ENCODE measurements at places on chromosomes 5 and 9.
A peak's percentile ranks its signal among the peaks of the same experiment; 100 is the strongest.

DNA sequence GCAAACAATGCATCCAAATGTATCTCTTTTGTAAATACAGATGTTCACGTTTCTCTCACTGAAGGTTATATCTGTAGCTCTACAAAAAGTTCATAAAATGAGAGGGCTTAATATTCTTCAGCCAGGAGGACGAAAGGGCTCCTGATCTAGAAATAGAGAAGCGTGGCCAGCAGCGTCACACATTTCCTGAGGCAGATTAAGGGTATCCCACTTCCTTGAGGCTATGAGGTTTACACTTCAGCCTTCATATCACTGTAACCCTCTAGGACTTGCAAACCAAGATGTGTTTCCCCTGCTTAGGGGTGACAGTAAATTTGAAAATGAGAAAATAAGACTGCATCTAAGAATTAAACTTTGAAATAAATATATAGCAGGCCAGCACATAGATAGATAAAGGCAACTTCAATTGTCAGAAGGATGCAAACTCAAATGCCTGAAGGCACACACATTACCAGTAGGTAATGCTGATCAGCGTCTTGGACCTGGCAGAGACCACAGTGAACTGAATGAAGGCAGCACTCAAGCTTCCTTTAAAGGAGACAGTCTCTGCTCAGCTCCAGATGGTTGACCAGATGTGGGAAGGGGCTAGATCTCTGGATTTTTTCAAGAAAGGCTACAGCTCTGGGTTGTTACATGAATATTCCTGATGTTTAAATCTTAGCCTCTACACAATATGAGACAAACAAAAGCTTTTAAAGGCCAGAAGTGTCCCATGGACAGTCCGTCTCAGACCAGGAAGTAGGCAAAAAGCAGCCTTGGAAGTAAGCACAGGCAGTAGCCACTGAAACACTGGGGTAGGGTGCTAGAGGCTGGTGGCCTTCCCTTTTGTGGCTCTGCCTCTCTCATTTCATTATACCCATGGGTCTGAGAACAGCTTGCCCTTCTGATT lies 197.7 kb downstream of the MCTP1 start:
- DNase-seq, result no peak

DNA sequence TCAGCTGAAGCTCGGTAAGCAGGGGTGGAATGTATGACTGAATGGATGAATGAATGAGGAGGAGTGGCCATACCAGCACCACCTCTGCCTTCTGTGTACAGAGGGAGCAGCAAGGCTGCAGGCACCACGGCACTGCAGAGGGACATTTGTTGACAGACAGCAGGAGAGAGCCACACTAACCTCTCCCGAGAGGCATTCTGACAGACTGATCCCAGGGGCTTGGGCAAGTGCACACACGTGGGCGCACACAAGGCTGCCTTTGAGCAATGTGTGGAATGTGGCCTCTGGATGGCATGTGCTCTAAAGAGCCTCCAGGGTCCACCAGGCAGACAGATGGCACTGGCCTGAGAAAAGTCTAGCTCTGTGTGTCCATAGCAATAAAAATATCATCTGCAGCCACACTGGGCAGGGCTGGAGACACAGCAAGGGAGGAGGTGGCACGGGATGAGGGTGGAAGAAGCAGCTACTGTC lies 111.8 kb downstream of the ACTL7B start:
- DNase-seq, result peak; percentile 78

GRCh38 chr5:177493795-177494345 lies 3.5 kb downstream of the PDLIM7 start:
- DNase-seq, result no peak

- no peak for DNase-seq
These were observed 274.9 kb downstream of the NR3C1 start for GRCh38 chr5:143128412-143129071.

- no peak for DNase-seq
These were observed 26.6 kb downstream of the XPA start for GRCh38 chr9:97670586-97670985.

- DNase-seq, result no peak
These were observed 67.1 kb downstream of the COL5A1 start for GRCh38 chr9:134708672-134709038.

- DNase-seq, result no peak
These were observed 4.3 kb downstream of the LCP2 start for GRCh38 chr5:170293273-170293672.
